ENCODE measurements at places on chromosomes 2 and 18. TPM values are rescaled to one million over a fixed set of nuclear protein-coding genes. Genes with fewer than 3 reads are reported as not detected.

TTN gene
- 0.83 TPM for total RNA-seq

- no peak for DNase-seq
These were observed 163.7 kb downstream of the MCFD2 start for GRCh38 chr2:46751897-46752296.

DNA sequence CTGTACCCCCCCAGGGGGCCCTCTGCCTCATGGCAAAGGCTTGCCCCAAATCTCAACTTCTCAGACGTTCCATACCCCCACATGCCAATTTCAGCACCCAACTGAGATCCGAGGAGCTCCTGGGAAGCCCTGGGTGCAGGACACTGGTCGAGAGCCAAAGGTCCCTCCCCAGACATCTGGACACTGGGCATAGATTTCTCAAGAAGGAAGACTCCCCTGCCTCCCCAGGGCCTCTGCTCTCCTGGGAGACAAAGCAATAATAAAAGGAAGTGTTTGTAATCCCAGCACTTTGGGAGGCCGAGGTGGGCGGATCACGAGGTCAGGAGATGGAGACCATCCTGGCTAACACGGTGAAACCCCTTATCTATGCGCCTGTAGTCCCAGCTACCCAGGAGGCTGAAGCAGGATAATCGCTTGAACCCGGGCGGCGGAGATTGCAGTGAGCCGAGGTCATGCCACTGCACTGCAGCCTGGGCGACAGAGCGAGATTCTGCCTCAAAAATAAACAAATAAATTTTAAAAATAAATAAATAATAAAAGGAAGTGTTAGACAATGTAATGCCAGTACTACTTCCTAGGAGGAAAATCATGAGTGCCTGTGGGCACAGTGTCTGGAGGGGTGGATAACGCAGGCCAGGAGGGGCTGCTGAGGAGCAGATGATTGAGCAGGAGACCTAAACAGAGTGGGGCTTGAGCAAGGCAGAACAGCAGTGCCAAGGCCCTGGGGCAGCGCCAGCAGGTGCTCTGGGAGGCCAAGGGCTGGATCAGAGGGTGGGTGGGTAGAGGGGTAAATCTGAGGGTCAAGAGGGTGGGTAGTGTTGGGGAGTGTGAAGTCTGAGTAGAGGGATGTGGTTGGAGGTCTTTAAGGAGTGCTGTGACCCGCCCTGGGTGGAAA lies 4.0 kb downstream of the ALPP start:
- no peak for DNase-seq

DNA sequence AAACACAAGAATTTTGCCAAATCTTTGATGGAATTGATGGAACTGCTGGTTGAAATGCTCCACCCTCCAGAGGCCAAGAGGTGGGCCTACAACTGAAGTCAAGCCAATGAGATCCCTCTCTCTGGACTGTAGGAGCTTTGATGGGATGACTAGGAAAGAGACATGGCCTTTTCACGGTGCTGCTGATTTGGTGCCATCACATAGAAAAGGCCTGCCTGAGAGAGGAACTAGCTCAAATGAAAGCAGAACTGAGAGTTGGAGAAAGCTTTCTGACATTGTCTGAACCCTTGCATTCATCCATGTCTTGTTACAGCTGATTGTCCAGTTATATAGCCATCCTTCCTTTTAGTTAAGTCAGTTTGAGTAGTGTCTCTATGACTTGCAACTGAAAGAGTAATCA lies 283.8 kb upstream of the LYPD1 start:
- no peak for DNase-seq

SLC14A1 gene
- 3.6 TPM for total RNA-seq

MBOAT2 gene
- 3.3 TPM for total RNA-seq

GRCh38 chr2:130251535-130251872 lies 53.3 kb upstream of the TUBA3E start:
- no peak for DNase-seq

GRCh38 chr18:43422518-43422917 lies 145.2 kb upstream of the SYT4 start:
- DNase-seq = no peak

DNA sequence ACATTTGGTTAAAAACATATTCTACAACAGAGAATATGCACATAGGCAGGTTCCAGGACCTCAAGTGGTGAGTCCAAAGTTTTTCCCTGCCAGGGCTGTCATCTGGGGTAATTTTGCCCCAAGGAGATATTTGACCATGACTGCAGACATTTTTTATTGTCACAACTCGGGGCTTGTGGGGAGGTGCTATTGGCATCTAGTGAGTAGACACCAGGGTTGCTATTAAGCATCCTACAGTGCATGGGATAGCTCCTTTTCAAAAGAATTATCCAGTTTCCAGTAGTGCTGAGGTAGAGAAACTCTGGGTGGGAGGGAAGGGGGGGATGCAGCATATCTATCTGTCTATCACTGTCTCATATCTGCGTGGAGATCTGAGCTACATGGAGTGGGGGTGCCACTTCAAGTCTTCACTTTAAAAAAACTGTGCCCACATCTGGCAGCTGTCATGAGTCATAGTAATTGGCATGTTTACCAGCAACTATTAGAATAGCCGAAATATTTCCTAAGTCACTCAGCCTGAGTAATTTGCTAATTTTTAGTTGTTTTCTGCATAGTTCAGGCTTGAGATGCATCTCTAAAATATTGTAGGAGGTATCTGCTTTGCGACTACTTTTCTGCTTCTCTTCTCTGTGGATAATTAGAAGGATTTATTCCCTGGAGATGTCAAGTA lies 254.0 kb upstream of the RBMS1 start:
- DNase-seq = no peak

STARD6 gene
- total RNA-seq = 0.46 TPM

MAP4K4 gene
- total RNA-seq = 36.0 TPM

DNA sequence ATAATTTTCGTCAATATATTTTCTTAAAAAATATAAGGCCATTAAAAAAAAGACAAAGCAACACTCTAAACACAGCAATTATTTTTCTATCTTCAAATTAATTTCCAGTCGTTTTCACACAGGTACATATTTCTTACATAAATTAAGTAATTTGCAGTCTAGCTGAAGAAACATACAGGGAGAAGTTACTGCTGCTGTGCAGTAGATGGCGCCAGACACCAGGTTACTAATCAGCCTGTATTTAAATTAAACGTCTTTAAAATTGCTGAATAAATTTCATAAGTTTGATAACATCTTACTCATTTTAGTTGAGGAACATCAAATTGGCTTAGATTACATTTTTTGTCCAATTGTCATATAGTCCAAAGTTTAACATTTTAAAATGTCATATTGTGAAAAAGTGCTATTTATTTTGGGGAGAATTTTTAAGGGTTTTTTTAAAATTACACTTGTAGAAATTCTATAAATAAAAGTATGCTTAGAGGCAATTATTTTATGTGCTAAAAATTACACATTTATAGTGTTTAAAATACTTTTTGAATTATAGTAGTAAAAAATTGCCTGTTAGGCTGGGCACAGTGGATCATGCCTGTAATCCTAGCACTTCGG lies 88.4 kb downstream of the PMAIP1 start:
- peak; percentile 16 for DNase-seq

HOXD12 gene
- total RNA-seq = not detected

GRCh38 chr2:75655861-75656260 lies 9.3 kb downstream of the MRPL19 start:
- DNase-seq = no peak

DNA sequence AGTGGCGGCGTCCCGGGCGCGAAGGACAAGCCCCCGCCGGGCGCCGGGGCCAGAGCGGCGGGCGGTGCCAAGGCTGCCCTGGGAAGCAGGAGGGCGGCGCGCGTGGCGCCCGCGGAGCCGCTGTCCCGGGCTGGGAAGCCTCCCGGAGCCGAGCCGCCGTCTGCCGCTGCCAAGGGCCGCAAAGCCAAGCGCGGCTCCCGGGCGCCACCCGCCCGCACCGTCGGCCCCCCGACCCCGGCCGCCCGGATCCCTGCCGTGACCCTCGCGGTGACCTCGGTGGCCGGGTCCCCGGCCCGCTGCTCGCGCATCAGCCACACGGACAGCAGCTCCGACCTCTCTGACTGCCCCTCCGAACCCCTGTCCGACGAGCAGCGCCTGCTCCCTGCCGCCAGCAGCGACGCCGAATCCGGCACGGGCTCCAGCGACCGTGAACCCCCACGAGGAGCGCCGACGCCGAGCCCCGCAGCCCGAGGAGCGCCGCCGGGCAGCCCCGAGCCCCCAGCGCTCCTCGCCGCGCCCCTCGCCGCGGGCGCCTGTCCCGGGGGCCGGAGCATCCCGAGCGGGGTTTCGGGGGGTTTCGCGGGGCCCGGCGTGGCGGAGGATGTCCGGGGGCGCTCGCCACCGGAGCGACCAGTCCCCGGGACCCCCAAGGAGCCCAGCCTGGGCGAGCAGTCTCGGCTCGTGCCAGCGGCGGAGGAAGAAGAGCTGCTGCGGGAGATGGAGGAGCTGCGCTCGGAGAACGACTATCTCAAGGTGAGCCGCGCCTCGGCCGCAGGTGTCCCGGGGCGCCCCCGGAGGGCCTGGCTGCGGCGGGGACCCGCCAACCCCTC lies 820 bp downstream of the MTCL1 start:
- peak; percentile 32 for DNase-seq

ALK gene
- not detected for total RNA-seq

GRCh38 chr18:47422524-47422923 lies 171.1 kb upstream of the SKOR2 start:
- no peak for DNase-seq

GRCh38 chr18:44979748-44980147 lies 299.1 kb downstream of the SETBP1 start:
- DNase-seq = no peak

- no peak for DNase-seq
These were observed 44.9 kb upstream of the ASB18 start for GRCh38 chr2:236308855-236309668.

- no peak for DNase-seq
These were observed 11.8 kb downstream of the CYP27C1 start for GRCh38 chr2:127208313-127208712.

GRCh38 chr2:176768185-176768584 lies 444.4 kb upstream of the HNRNPA3 start:
- DNase-seq = no peak

GRCh38 chr2:151827564-151828142 lies 568 bp downstream of the ARL5A start:
- DNase-seq = peak; percentile 1

CRYGB gene
- not detected for total RNA-seq

UPP2 gene
- not detected for total RNA-seq

GRCh38 chr2:236531996-236532395 lies 37.6 kb upstream of the ACKR3 start:
- no peak for DNase-seq

DNA sequence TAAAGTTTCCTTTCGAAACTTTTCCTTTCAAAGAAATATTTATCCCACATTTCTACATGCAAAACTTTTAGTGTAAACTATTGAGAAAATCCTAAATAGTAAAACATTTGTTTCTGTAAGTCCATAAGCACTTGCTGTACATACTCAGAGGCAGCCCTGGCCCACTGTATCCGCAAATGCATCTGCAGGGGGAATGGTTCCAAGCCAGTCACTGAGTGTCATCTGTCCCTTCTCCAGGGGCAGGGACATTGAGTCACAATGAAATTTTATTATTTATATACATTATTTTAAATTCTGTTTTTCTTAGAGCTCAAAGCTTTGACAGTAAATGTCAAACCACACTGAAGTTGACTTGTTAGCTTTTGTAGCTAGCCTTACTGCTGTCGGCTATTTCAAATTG lies 367.2 kb downstream of the MTX2 start:
- DNase-seq = no peak

GCG gene
- total RNA-seq = not detected

DYNAP gene
- not detected for total RNA-seq

DNA sequence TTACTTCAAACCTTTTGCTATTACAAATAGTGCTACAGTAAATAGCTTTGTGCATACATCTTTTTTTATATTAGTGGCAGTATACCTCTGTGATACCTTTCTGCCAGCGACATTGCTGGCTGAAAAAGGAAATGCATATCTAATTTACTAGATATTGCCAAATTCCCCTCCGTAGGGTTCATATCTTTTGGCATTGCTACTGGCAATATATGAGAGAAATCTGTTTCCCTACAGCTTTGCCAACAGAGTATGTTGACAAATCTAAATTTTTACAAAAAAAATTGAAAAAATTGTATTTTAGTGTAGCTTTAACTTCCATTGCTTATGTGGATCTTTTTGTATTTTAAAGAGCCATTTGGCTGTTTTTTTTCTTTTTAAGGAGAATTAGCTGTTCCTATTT lies 426.7 kb downstream of the TRIB2 start:
- no peak for DNase-seq

ZNF532 gene
- 6.1 TPM for total RNA-seq

GRCh38 chr18:57659460-57660102 lies 37.9 kb upstream of the NARS1 start:
- no peak for DNase-seq

DNA sequence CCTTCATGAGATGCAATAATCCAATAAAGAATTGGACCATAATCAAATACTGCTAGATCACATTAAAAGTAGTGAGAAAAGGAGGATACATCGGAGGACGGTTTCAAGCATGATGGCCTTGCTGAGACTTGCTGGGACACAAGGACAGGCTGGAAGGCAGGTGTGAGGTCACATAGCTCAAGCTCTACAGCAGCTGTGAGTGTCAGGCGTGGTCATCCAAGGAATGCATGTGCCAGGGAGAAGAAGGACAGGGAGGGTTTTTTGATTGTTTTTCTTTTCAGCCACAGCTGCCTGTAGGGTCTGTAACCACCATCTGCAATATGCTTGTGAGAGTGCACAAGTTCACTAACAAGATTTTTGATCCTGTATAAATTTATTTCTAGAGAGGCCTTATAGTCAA lies 57.6 kb downstream of the BMP10 start:
- DNase-seq = no peak

Measured in CD8-positive, alpha-beta memory T cell (primary cell).